Activated CD4-positive, alpha-beta T cell treated with anti-CD3 and anti-CD28 coated beads for 4 hours (primary cell): ENCODE measurements at places on chromosomes 4 and X.
A peak's percentile ranks its signal among the peaks of the same experiment; 100 is the strongest.

DNA sequence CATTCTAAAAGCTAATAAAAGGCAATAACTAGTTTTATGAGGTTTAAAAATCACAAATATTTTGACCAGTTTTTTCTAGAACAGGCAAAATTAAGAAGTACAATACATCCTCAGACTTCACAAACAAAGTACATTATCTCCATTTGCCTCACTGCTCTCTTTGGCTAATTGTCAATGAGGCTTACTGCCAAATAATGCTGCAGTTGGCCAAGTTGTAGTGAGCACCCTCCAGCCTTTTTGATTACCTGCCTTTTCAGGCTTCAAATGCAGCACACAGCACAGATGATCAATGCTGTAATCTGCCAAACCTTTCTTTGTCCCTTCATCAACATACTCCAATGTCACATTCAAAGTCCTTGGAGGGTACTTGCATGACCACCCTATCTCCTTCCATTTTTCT lies 605.2 kb downstream of the KLHL13 start:
- DNase-seq = no peak

- peak; percentile 3 for DNase-seq
Observed at GRCh38 chr4:87559090-87559837, 30.1 kb upstream of the SPARCL1 start.

DNA sequence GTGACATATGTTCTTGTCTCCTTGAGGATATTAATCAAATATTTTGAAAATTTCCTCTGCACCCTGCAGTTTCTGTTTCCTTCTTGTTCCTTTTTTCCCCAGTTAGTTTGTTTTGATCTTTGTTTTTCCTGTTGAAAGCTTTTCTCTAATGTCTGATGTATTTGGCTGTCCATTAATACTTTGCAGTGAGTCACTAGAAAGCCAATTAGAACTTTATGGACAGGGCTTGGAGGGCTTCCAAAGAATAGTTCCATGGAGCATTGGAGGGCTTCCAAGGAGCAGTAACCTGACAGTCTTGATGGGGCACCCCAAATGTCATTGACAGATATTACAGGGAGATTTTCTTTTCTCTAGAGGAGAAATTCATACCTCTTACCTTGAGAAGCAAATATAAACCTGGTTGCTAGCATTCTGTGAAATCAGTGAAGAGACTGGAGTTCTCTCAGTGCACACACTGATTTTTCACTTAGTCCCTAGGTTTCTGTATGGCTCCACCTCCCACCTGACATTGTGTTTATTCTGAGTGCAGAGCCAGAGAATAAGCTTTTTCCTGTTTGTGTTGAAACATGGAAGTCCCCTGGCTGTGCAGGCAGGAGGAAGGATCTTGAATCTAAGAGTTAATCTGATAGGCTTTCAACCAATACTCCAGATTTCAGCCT lies 26.5 kb downstream of the SPARCL1 start:
- no peak for DNase-seq

DNA sequence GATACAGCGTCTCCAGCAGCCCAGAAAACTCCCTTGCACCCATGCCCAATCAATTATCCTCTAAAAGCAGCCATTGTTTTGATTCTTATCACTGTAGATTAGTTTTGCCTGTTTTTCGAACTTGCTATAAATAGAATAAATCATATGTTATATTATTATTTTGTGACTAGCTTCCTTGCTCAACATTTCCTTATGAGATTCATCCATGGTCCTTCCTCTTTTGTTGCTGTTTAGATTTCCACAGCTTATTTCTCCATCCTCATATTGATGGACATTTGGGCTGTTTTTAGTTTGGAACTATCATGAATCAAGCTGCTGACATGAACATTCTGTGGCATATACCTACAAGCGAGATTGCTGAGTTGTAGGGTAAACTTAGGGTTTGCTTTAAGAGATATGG lies 595.3 kb downstream of the BCOR start:
- DNase-seq = no peak

DNA sequence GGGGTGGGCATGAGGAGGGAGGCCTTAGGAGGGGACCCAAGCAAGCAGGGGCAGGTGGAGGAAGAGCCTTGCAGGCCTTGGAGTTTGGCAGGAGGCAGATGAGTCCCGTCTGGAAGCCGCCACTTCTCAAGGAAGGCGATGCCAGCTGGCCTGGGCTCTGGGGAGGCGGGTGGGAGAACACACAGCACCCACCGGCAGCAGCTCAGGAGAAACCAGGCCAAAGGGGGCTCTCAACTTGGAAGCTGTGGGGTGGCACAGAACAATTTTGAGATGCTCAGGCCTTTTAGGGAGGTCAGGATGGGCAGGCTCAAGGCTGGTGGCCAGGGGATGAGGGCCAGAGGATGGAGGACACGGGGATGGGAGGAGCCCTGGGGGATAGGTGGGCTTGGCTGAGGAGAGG lies 11.6 kb upstream of the DUSP9 start:
- no peak for DNase-seq
